ENCODE measurements at places on chromosomes 4 and X.
A peak's percentile ranks its signal among the peaks of the same experiment; 100 is the strongest.

- no peak for DNase-seq
These were observed 609 bp downstream of the REPS2 start for GRCh38 chrX:16946971-16947562.

- no peak for DNase-seq
These were observed 14.2 kb downstream of the PHOX2B start for GRCh38 chr4:41734371-41734770.

GRCh38 chr4:1105662-1106061 lies 7.7 kb downstream of the RNF212 start:
- DNase-seq, result no peak

DNA sequence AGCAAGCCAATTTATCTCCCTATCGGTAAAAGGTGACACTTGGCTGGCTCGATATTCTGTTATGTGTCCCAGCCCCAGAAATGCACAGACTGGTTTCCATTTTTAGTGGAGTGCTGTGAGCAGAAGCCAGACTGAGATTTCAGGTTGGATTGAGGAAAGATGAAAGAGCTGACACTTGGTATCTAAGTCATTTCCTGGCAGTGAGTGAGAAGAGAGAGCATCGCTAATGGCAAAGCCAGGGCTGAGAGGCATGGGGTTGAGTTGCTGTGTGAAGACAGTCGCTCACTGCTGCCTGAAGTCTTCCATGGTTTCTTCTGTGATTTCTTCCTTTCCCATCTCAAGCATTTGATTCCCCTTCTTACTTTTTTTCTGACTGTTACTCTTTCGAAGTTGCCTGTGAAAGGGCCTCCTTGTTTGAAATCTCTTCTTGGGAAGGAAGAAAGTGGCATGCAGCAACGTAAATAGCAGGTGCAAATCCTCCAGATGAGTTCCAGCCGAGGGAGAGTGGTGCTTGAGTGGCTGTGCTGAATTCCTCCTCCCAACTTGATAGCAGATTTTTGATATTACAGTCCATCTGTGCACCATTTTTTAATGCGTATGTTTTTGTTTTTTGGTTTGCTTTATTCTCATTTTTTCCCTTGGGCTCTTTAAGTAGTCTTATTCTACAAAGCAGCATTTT lies 109.2 kb upstream of the LIMCH1 start:
- no peak for DNase-seq

GRCh38 chr4:47054130-47054529 lies 22.8 kb downstream of the GABRB1 start:
- no peak for DNase-seq

DNA sequence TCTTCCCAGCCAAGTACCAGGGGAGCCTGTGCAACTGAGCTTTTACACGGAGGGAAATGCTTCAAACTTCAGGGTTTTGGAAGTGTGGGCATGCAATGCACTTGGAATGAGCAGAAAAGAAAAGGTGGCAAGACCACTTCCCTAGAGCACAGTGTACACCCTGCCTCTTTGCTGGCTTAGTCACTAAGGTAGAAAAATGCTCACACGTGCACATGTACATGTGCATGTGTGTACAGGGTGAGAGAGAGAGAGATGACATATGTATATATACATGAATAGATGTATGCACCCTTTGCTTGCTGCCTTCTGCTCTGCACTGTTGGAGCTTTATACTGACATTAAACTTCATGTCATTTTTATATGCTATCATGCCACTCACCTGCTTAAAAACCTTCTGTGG lies 7.9 kb upstream of the KLF3 start:
- DNase-seq, result no peak

DNA sequence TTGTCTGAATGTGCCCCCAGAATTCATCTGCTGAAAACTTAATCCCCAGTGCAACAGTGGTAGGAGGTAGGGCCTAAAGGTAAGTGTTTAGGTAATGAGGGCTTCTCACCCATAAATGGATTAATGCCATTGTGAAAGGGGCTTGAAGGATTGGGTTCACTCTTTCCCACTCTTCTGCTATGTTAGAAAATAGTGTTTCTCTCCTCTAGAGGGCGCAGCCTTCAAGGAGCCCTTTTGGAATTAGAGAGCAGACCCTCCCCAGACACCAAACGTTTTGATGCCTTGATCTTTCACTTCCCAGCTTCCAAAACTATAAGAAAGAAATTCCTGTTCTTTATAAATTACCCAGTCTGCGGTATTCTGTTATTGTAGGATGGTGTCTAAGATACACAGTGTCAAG lies 706.4 kb downstream of the SMARCA1 start:
- DNase-seq, result no peak

DNA sequence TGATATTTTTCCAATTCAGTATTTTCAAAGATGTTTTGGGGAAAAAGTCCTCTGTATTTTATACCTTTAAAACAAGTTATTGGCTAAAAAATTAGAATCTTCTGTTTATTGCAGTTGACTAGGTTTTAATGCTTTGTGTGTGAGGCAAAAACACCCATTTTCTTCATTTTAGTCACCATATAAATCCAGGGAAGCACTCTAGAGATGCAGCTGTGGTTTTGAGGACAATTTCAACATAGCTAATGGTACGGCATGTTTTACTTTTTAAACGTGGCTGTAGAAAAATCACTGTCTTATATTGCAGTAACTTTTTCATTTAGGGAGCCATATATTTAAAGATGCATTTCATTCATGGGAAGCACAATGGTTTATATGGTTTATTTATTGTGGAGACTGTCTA lies 129.1 kb upstream of the PITX2 start:
- DNase-seq, result no peak

GRCh38 chr4:153008578-153009199 lies 72.6 kb downstream of the FHDC1 start:
- DNase-seq, result no peak

DNA sequence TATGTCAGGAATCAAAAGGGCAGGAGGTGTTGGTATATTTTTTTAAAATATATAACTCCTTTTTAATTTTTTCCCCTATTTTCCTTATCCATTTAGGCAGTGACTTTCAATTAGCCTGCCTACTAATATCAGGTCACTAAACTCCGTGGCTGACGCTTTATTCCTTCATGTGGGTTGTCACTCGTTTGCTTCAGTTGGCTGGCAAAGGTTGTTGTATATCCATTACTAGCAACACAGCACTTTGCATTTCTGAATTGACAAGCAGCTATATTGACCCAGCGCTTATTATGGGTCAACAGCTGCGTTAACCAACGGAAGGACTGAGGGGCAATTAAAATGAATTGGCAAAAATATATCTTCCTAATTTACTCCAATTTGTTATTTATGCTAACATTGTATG lies 87.7 kb downstream of the ARX start:
- peak; percentile 87 for DNase-seq

GRCh38 chr4:74499986-74500781 lies 55.2 kb downstream of the AREG start:
- DNase-seq, result no peak

- no peak for DNase-seq
These were observed 128.5 kb downstream of the LARP7 start for GRCh38 chr4:112765317-112765974.

DNA sequence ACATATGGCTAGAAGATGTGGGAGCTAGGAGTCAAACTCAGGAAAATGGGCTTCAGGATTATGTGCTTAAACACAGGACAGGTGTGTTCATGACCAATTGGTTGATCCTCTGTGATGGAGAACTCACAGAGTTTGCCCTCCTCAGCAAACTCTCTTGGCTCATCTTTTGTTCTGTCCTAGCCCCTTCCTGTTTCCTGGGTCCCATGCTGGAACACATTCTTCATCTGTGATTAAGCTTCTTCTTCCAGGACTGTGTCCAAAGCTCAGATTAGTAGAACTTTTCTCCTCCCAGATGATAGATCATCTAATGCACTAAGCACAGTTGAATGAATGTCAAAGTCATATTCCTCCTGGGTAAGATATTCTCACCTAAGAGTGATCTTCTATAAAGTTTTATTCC lies 38.8 kb upstream of the TCEANC start:
- no peak for DNase-seq

- DNase-seq, result no peak
These were observed 128.1 kb upstream of the STK26 start for GRCh38 chrX:131894995-131895394.

GRCh38 chr4:139794158-139794954 lies 128.7 kb downstream of the MGST2 start:
- DNase-seq, result no peak

DNA sequence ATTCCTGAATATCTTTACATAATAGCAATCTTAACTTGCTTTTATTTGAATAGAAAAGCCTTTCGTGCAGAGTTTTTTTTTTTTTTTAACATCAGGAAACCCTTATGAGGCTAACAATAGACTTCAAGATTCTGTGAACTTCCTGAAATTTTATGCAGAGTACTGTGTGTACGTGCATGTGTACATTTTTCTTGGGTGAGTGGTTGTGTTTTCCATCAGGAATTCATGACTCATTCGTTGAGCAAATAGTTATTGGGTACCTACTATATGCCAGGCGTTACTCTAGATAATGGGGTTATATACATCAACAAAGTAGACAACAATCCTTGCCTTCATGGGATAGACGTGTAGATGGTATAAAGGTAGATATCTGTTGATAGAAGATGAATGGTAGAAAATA lies 59.1 kb downstream of the MRPL1 start:
- no peak for DNase-seq

GRCh38 chr4:145734031-145734430 lies 54.1 kb downstream of the C4orf51 start:
- no peak for DNase-seq

DNA sequence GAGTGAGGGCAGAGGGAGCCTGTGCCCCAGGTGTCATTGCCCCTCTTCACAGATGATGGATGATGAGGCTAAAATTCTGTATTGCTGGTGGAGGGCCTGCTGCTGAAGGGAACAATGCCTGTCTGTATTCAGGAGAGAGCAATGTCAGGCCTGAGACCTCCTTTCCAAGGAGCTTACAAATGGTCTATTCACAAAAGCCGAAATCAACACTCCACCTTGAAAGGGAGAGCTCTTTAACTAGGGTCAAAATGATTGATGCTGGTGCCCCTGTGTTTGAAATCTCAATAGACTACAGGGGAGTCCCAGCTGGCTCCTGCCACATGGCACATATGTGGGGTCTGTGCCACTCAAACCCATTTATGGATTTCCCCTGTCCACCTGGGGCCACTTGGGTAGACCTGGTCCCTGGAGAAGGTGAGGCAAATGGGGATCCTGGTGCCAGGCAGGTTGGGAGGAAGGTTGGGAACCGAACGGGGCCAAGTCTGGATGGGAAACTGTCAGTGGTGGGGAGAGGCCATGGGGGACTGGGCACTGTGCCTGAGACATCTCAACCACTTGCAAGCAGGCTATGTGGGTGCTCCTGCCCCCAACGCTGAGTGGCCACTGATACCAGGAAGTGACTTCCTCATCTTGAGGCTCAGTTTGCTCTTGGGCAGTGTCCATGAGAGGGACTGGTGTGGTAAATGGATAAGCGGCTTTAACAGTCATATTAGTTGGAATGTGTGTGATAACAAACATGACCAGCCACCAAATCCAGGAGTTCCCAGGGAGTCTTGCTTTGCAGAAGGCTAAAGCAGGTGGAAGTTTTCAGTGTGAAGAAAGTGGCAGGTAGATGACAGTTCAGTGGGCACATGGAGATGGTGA lies 223.8 kb upstream of the PSAPL1 start:
- DNase-seq, result no peak

GRCh38 chr4:4772534-4772933 lies 86.9 kb upstream of the MSX1 start:
- no peak for DNase-seq

- no peak for DNase-seq
These were observed 805.9 kb upstream of the GRID2 start for GRCh38 chr4:91497892-91498291.

DNA sequence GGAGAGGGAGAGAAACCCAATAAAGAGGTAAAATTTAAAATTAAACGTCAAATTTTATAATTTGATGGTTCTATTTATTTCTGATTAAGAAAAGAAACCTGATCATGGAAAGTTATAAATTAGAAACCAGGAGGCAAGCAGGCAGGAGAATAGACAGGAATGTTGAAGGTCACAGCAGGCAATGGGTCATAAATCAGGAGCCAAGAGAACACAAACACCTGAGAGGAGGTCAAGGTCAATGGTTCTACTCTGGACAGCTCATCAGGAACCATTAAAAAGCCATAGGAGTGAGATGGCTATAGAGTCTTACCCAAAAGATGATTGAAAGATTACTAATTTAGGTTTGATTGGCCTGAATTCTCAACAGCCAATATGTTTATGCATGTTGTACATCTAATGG lies 126.9 kb upstream of the HCCS start:
- DNase-seq, result no peak

GRCh38 chr4:53885668-53886067 lies 178.7 kb downstream of the CHIC2 start:
- DNase-seq, result no peak

DNA sequence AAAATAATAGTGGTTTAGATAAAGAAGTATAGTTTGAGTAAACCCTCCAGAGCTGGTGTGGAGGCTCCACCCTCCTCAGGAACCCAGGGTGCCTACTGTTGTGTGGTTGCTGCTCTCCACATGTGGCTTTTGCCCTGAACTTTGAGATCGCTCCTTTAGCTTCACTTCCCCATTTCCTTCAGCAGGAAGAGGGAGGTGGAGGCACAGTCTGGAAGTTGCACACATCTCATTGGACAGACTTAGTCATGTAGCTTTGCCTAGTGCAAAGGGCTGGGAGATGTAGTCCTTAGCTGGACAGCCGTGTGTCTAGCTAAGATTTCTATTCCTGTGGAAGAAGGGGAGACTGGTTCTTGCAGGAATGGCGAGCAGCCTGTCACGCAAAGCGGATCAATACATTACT lies 37.9 kb downstream of the RGS12 start:
- no peak for DNase-seq
